T-cell (primary cell): ENCODE measurements at places on chromosomes 6 and 20.

GRCh38 chr6:134724771-134725340 lies 225.0 kb downstream of the ALDH8A1 start:
- no peaks in the 10 kb centered on the region for H3K36me3 ChIP-seq
- no peaks in the 10 kb centered on the region for H3K27me3 ChIP-seq
- DNase-seq: no peak
- no peak overlapping the region for H3K27ac ChIP-seq

DNA sequence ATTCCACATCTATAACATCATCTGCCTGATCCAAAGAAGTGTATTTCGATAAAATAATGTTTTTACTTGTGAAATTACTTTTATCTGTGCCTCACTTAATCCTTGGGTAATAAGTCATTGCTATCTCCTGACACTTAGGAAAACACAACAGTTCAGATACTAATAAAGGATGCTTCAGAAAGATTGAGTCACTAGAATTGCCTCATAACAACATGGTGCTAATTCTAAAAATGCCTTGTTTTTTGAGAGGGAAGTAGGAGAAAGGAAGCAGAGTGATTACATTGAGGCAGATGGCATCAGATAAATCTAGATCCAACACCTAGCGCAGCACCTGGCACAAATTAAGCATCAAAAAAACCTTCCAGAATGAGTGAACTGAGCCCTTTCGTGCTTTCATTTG lies 69.0 kb downstream of the NCOA7 start:
- no peak overlapping the region for H3K27ac ChIP-seq
- H3K4me1 ChIP-seq: no peaks in the 10 kb centered on the region
- H3K36me3 ChIP-seq: peaks cover 12% of the 10 kb centered on the region
- H3K4me3 ChIP-seq: no peak overlapping the region

- H3K36me3 ChIP-seq: no peaks in the 10 kb centered on the region
- no peak overlapping the region for H3K4me3 ChIP-seq
- no peak overlapping the region for H3K27ac ChIP-seq
- no peaks in the 10 kb centered on the region for H3K4me1 ChIP-seq
- DNase-seq: no peak
These were observed 7.2 kb downstream of the PBOV1 start for GRCh38 chr6:138211048-138211581.

DNA sequence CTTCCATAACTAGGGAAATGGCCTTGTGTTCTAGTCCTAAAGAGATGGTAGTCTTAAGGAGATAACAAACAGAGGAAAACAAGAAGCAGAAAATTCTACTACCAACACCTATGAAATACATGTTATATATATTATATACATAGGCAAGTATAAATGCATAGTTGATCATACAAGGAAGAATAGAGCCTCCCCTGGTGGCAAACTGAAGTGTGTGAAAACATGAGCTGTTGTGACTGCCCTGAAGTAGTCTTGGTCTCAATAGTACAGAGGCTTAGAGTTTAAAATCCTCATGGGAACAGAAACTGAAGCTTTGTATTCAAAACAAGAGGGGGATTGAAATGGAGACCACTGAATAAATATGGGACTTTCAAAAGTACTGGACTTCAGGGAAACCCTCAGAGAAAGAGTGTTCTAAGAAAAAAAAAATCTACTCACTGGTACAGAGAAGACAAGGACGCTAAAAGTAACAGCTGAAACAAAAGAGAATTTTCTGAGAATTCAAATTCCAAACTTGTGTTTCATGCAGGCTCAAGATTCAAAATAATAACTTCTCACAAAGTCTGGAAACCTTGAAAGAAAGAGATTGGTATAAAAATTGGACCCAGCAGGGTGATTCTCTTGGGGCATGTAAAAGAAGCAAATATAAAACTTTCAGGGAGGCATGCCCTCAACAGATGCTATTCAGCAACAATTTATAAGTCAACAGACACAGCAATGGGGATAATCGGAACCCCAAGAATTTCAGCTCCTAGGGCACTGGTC lies 59.7 kb upstream of the SAMD3 start:
- no peaks in the 10 kb centered on the region for H3K36me3 ChIP-seq
- no peak for DNase-seq
- no peaks in the 10 kb centered on the region for H3K4me1 ChIP-seq

GRCh38 chr6:105374010-105374420 lies 28.9 kb downstream of the PREP start:
- no peak overlapping the region for H3K4me3 ChIP-seq
- peaks cover 51% of the 10 kb centered on the region for H3K36me3 ChIP-seq
- no peak overlapping the region for H3K27ac ChIP-seq
- H3K4me1 ChIP-seq: no peaks in the 10 kb centered on the region
- DNase-seq: no peak
- no peaks in the 10 kb centered on the region for H3K27me3 ChIP-seq

- H3K36me3 ChIP-seq: no peaks in the 10 kb centered on the region
- H3K27ac ChIP-seq: peak overlapping the region; percentile 89
- H3K27me3 ChIP-seq: no peaks in the 10 kb centered on the region
- H3K4me1 ChIP-seq: peaks cover 84% of the 10 kb centered on the region
These were observed 24.2 kb upstream of the EFHC1 start for GRCh38 chr6:52395969-52396368.
